ENCODE measurements at places on chromosomes 5 and 9.

- no peak for DNase-seq
These were observed 80.8 kb downstream of the SNCAIP start for GRCh38 chr5:122392824-122393223.

DNA sequence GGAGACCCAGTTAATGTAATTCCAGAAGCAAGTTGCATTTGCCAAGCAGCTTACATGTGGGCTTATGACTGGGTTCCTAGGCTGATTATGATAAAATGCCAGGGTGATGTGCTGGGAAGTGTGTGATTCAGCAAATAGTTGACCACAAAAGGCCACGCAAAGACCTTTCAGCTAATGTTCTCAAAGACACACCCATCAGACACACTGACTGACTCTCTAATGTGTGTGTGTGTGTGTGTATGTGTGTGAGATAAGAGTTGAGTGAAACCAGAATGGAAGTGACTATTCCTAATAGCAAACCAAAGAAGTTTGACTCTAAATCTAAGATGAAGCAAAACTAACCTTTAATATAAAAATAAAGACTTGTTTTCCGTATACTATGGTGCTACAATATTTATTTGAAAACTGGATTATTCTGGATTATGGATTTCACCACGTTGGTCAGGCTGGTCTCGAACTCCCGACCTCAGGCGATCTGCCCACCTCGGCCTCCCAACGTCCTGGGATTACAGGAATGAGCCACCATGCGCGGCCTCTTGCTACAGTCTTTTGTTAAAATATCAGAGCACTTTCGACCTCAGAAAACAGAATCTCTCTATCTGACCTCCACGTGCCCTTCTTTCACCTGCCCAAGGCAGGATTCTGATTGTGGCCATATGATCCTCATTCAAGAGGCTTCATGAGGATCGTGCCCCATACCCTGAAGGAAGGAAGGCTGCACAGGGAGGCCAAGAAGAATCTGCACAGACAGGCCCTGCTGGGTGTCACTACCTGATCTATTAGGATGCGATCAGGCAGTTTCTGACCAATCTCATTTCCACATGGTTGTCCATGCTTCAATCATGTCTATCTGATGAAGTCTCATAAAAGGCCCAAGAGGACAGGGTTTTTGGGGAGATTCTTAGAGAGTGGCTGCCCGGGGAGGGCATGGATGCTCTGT lies 75.6 kb downstream of the USP20 start:
- DNase-seq: no peak

GRCh38 chr9:97387936-97388684 lies 23.8 kb upstream of the TDRD7 start:
- no peak for DNase-seq

DNA sequence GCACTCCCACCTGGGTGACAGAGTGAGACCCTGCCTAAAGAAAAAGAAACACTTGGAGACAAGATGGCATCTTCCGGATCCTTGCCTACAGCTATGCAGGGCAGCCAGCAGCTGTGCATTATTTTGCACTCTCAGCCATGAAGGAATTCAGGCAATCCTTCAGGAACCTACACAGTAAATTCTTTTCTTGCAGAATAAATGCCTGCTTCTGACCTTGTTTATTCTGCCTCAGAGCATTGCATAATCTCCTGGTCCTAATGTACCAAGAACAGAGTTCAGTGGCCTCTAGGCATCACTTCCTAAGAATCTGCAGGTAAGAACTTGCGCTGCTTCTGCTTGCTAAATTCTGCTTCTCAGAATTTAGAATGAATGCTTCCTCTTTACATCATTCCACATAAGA lies 16.8 kb downstream of the GLDC start:
- no peak for DNase-seq

DNA sequence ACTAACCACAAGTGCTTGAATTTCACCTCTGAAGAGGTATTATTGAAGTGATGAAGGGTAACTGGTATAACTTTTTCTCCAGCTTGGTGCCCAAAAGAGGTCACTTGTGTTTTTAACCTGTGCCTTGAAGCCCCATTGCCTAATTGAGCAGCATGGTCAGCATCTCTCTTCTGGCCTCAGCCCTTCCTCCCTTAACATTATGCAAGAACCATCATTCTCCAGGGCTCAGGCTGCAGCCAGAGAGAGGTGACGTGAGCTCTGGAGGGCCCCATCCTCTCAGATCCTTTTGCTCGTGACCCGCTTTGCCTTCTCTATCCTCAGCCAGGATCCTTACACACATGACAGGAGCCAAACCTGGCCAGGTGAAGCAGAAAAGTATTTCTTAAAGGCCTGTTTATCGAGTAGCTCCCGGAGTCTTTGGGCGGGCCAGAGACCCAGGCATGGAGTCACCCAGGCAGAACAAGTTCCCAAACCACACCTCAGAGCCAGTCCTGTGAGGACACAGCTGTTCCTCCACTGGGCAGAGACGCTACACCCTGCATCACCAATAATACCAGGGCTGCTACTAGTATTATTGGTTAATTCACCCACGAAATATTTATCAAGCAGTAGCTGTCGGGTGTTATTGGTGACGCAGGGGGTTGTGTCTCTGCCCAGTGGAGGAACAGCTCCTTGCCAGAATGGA lies 29.6 kb upstream of the BOD1 start:
- no peak for DNase-seq

DNA sequence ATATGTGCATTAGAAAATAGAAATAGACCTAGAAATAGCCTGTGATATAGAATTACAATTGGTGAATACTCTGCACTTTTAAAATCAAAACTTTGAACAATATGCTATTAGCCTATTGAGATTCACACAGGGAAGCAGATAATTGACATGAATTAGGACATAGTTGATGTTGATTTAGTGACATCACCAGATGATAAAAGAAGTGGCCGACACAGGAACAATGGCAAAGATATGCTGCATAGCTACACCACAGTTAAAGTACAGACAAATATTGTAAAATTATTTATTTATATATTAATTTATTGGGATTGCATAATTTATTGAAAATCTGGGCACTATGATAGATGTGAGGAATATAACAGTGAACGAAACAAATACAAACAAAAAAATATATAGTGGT lies 261.5 kb upstream of the CCNH start:
- DNase-seq: no peak

GRCh38 chr5:86735370-86735769 lies 117.6 kb downstream of the COX7C start:
- no peak for DNase-seq

GRCh38 chr5:177403102-177403791 lies 2.8 kb upstream of the PFN3 start:
- DNase-seq: no peak

GRCh38 chr5:148497757-148498156 lies 114.0 kb downstream of the FBXO38 start:
- no peak for DNase-seq

DNA sequence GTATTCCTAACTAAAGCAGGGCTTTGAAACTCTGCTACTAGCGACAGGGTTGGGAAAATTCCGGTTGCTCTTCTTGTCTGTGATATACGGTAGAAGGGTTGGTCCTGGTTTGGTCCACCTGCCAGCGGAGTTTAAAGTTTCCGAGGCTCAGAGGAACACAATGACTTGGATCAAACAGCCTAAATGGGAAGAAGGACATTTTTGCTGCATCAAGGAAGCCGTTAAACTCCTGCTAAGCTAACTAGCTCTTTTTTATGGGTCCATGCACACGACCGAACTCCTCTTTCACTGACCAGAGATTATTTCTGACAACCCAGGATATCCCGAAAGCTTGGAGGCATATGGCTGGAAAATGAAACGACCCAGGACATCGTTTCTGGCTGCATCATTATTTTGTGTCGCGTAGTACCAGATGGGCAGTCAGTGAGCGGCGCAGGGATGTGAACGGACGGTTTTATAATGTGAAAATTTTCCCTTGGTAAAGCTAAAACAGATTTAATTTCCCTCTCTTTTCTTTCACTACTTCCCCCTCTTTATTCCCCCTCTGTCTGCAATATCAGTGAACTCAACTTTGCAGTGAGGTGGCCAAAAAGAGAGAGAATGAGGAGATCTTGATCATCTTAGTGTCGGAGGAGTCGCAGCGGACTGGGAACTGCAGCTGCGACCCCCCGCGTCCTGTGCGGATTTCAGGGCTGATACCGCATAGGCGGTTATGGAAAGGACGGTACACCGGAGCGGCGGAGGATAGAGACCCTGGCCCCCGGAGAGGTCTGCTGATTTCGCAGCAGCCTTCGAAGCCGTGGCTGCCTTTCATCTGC lies at the start of gene LURAP1L:
TSS of gene LURAP1L (plus strand) at position 160 of the 818 bp plus-strand sequence. CDS start 696 bp downstream, outside the sequence.
- no peak for DNase-seq

- DNase-seq: no peak
These were observed 191.3 kb upstream of the PRDM9 start for GRCh38 chr5:23316060-23316591.

- DNase-seq: no peak
These were observed 124.1 kb upstream of the KCNN2 start for GRCh38 chr5:114237766-114238165.

GRCh38 chr5:151130922-151131891 lies 26.4 kb downstream of the ANXA6 start:
- DNase-seq: no peak

DNA sequence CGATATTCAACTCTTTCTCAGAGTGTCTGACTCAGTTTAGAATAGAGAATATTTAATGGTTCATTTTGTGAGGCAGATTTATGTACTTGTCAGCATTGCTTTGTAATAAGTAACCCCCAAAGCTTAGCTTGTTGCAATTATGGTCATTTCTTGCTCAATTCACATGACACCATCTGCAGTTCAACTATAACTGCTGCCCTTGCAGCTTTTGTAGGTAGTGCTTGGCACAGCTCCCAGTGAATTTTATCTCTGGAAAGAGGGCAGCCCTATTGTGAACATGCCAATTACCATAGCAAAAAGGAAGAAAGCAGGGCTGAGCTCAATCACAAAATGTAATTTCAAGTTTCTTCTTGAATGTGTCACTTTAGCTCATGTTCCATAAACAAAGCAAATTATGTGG lies 1587.7 kb upstream of the ACO1 start:
- no peak for DNase-seq

- no peak for DNase-seq
These were observed 153.0 kb downstream of the NSG2 start for GRCh38 chr5:174198541-174198940.

DNA sequence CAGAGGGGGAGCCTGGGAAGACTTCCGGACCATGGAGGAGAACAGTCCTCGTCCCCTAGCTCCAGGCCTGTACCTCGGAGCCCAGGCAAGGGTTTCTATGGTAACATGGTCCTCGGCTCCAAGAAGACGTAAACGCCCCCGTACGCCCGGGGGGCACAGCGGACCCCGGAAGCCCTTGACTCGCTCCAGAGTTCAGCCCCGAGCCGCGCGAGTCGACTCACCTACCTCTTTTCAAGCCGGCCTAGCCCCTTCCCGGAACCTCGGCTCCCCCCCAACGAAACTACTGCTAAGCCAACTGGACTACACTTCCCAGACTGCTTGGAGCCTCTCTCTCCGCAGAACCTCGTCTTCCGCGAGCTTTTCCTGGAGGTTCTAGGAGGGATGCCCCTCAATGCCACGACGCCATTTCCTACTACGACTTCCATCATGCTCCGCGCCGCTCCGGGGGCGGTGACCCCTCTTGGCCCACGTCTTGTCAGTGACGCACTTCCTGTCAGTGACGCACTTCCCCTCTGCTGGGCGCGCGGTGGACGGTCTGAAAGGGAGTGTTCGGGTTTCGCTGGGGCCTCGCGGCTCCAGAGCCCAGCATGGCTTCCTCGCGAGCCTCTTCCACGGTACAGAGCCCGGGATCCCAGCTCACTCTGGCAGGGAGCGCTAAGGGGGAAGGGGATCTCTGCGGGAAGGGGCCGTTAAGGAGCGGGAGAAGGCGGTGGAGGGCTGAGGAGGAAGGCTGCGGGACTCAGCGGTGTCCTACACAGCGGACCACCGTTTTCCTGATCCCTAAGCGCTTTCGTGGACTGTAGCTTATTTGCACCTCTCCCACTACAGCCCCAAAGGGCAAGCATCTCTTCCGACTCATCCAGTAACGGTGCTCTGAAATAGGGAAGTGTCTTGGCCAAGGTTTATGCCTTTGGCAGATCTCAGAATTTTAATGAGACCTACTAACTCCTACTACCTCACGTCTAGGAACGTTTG lies at the start of the genes CDC26 and PRPF4:
TSS of gene CDC26 (minus strand) at position 416 of the 975 bp plus-strand sequence. CDS start 3,065 bp downstream, outside the sequence.
TSS of gene PRPF4 (plus strand) at position 502 of the 975 bp plus-strand sequence. CDS start at position 588, 86 bp downstream.
- DNase-seq: peak; percentile 92

DNA sequence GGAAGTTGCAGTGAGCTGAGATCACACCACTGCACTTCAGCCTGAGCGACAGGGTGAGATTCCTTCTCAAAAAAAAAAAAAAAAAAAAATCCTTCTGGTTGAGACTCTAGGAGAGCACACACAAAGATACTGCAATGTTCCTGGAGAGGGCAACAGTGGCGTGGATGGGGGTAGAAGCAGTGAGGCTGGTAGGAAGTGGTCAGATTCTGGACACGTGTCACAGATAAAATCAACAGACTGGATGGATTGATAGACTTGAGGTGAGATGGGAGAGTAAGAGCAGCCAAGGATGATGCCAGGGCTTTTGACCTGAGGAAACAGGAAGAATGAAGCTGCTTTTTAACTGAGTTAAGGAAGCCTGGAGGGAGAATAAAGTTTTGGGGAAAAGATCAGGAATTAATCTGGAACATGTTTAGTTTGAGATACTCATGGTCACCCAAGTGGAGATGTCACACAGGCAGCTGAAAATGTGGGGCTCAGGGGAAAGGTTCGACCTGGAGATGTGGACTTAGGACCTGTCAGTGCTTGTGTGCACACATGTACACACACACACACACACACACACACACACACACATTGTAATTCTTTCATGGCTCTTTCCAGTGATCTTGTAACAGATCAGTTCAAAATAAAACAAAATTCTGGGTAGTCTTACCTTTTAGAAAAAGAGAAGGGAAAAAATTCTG lies 88.1 kb downstream of the FANCC start:
- no peak for DNase-seq

DNA sequence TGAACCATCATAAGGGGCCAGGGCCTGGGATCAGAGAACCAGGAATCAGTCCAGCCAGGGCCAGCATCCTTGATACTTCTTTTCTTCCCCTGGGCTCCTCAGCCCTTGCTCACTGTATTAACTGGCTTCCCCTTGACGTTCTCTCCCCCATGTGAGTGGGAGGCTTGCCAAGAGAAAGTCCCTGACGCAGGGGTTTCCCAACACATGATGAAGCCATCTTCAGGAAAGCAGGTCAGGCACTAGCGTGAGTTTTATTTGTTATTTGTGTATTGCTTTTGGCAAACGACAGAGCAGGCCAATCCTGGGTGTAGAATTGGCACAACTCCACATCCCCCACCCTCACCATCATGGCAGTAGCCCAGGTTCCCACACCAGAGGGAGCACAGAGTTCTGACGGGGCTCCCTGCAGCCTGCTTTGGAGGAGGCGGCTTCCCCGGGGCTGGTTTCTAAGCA lies 165.5 kb upstream of the NFIL3 start:
- no peak for DNase-seq

- no peak for DNase-seq
These were observed 57.5 kb upstream of the IQGAP2 start for GRCh38 chr5:76345582-76345981.
